Activated T-helper 17 cell treated with anti-CD3 and anti-CD28 coated beads, Interleukin-2, amount 50 U/mL, for 72 hours (primary cell): ENCODE measurements at places on chromosomes 2 and 18. TPM values are rescaled to one million over a fixed set of nuclear protein-coding genes. Genes with fewer than 3 reads are reported as not detected.

GRCh38 chr2:196464311-196464710 lies 175.2 kb upstream of the CCDC150 start:
- ATAC-seq, result no peak

- ATAC-seq, result no peak
Observed at GRCh38 chr18:41315134-41315533, 639.9 kb upstream of the PIK3C3 start.

DNA sequence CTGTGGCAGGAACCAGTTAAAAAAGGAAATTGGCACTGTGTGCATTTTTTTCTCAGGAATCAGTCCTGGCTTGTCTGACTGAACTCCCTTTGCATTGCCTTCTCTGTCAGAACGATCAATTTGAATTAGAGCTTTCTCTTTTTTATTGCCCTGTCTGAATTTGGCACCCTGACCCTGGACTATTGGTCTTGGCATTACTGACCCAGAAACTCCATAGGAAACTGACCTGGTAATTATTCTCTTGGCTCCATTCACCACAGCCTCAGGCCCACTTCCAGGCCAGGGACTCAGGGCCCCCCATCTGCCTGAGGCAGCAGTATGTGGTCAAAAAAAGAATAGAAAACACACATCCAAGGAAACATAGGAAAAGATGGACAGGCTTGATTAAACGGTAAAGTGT lies 32.0 kb upstream of the CCDC88A start:
- no peak for ATAC-seq

GRCh38 chr2:128368437-128369107 lies 49.9 kb upstream of the HS6ST1 start:
- ATAC-seq, result no peak

DNA sequence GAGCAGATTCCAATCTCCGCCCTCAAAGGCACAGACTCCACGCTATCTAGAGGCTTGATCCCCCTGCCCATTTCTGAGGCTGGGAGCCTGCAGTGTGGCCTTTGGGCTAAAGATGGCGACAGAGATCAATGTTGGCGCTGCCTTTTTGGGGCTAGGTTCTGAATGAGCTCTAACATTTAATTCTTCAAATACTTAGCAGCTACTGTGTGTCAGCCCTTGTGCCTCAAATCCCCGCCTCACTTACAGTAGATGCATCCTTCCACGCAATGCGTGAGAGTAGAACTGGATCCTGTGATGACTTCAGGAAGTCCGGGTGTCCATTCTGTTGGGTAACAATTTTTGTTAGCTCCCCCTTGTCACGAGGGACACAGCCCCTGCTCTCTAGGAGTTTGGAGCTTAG lies 12.4 kb downstream of the IL1F10 start:
- peak; percentile 51 for ATAC-seq

ASTL gene
- total RNA-seq, result 6.9 TPM

AMER3 gene
- not detected for total RNA-seq

FAM124B gene
- 1.1 TPM for total RNA-seq
